ENCODE measurements at places on chromosomes 13 and 19.

DNA sequence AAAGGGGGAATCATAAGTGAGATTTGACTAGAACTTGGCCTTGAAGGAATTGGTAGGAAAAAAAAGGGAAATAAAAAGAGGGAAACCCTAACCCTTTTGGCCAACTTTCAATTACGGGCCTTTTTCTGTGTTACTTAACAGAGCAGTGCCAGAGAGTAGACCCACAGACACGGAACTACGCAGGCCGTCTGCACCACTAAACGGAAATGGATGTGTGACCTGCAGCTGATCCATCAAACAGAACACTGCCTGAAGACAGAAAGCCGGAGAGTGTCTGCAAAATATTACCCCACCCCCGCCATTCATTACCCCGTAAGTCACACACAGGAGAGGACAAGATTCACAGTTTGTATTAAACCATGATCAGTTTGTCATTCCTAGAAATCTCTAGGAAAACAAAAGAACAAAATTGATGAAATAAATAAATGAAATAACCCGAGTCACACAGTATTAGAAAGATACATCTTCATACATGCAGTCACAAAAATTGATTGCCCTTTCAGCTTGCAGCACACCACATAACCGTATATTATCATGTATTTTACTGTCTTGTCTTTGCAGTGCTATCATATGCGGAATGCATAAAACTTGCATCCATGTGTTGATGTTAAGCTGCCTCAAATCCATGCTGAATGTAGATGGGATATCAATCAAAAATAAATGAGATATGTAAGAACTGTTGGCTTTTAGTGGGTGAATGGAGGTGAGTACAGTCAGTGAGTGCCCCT lies 424.7 kb downstream of the IRS2 start:
- DNase-seq: no peak

DNA sequence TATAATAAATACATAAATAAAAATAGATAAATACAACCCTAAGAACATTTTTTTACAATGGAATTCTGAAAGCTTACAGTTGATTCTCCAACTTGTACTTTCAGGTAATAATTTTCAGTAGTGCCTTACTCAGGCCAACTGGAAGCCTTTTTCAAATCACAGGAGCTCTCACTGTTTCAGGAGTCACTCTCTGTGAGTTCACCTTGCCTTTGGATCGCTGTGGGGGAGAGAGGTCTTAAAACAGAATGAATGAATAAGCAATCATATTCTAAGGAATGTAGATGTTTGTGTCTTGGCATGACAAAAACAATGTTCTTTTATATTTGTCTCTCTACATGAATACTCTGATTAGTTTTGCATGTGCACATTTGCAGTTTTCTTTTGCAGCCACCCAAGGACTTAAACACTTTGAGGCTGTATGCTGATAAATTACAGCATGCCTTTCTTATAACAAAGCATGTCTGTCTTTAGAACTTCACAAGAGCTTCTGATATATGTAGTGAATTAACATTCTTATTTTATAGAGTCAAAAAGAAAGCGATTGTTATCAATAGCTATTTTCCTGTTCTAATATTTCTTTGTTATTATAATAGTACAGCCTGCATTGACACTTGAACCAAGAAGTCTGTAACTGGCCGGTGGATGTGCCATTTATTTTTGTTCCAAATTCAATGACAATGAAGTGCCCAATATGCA lies 1111.5 kb upstream of the ATXN8OS start:
- no peak for DNase-seq

DNA sequence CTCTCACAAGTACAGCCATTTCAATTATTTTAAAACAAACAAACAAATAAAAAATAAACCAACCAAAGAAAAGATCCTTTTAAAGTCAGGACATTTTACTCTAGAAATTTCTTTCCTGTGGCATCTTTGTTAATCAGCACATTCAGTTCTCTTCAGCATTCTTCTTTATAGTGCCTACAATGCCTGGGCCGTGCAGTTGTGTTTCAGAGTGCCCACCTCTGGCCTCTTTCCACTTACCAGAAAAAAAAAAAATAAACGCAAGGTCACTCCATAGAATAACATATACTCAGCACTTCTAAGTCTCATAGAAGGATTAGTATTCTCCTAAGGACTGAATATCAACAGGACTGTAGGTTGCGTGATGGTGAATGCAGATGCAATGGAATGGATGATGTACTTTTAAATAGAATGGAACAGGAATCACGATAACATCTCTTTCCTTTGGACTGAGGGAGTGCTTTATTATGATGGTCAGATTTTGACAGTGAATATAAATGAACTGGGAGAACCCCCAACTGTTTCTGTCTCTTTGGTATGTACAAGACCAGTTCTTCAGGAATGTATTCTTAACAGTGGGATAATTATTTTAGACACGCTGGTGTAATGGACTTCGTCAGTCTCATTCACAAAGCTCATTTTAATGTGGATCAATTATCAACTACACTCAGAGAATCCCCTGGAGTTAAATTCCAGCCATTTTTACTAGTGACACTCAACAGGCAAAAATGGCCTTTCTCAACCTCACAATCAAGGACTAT lies 125.0 kb upstream of the NBEA start:
- no peak for DNase-seq

DNA sequence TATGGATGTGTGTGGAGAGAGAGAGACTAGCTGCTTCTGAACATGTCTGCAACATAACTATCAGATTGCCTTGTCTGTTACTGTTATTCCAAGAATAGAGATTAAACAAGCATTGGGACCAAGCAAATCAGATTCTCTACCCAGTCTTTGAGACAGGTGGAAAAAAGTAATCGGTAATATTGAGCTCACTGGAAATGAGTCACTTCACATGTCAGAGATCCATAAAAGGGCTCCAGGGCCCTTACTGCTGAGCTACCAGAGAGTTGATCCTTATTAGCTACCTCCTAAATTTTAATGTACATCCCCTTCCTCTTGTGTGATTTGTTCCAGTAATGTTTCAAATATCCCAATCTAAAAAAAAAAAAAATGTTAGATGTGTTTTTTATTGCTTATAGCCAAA lies 2118.0 kb downstream of the PCDH9 start:
- DNase-seq: peak; percentile 3

DNA sequence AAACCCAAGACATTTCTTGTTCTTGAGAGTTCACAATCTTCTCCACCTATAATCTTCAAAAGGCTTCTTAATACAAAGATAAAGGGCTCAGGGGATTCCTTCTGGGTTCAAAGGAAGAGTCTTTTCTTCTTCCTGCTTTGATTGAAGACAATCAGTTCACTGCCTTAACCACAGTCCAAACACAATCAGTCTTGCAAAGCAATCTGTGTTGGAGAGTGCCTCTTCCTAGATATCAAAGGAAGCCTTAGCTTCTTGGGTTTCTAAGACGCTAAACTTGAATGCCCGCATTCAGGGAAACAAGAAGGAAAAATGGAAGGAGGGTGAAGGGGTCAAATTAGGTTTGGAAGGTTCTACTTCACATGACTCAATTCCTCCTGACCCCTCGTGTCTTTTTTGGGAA lies 27.2 kb downstream of the RANBP3 start:
- DNase-seq: no peak

DNA sequence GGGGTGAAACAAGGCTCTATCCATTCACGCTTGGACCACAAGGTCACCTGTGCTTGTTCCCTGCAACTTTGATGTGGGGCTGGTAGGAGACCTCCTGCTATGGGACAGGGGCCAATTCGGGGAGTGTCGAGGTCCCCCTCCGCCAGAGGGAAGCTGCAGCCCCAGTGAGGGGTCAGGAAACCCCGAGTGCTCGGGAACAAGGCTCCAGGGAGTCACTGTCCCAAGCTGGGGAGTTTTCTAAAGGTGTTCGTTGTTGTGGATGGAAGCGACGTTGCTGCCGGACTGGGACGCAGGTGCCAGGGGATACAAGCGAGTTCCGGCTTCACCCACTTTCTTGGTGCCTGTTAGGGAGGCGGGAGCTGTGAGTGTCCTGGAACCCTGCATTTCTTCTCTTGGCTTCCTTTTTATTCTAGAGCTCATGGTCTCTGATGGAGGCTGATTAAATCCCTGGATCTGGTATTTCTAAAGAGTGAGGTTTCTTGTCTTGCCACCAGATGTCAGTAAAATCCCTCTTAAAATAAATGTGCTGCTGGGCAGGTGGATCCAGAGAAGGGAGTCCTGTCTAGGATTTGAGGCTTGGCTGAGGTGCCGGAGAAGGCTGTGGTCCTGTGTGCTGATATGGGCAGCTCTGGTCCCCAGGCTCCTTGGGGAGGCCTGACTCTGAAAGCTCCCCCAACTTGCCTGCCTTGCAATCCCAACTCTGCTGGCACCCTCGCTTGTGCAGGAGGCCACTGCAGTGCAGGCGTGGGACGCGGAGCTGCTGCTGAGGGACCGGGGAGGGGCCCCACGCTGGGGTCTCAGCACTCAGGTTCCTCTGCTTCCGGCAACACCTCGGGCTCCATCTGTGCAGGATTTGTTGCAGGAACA lies 153.9 kb downstream of the TEX29 start:
- DNase-seq: peak; percentile 42

DNA sequence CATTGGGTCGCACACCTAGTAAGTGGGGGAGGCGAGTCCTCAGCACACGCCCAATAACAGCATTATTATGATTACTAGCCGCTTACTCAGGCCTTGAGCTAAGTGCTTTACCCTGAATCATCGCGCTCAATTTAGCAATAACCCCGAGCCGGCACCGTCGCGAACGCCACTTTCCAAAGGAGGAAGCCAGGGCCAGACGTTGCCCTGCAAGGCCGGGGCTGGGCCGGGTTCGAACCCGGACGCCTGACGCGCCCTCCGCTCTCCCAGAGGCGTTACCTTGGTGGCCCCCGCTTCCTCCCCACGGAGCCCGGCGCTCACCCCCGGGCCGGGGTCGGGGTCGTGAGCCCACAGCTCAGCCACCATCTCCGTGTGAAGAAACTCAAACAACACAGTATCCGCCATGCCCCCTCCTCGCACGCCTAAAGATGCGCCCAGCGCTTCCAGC lies at the start of gene TRAPPC6A:
TRAPPC6A (minus strand) TSS at position 421 of the 445 bp plus-strand sequence; CDS start at position 402, 19 bp downstream.
- peak; percentile 82 for DNase-seq

GRCh38 chr13:40479196-40479845 lies 187.1 kb downstream of the FOXO1 start:
- no peak for DNase-seq

DNA sequence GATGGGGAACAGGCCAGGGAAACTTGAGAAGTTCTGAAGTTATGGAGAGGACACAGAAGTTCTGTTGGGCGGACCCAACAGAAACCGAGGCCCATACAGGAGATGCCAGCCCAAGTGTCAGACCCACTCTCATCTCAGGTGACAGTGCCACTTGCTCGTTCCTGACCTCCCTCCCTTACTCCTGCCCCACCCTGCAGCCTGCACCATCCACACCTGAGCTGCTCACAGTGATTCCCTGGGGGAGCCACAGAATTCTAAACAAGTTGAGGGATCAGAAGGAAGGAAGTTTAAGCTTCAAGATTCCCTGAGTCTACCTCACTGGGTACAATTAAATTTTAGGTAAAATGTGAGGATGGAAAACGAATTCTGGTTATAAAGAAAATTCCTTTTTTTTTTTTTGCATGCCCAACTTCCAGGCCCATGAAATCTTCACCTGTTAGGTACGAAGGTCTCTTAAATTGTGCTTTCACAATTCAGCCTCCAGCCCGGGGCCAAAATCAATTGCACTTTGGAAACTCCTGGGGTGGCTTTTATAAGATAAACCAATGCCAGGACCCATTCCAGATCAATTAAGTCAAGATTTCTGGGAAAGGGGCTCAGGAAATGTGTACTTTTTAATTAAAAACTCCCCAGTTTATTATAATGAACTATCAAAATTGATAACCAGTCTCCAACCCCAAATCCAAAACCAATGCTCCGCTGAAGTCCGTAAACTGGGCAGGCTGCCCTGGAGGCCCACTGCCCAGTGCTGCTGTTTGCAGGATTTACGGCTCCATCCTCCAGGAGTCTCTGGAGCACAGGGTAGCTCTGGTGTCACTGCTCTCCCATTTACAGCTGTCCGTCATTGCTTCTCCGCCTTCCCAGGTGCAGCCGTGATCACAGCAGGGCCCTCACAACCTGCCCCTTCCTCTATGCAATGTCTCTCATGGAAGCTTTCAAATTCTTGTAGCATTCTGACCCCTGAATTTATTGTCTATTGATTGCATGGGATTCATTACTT lies 643.5 kb downstream of the UQCRFS1 start:
- no peak for DNase-seq

DNA sequence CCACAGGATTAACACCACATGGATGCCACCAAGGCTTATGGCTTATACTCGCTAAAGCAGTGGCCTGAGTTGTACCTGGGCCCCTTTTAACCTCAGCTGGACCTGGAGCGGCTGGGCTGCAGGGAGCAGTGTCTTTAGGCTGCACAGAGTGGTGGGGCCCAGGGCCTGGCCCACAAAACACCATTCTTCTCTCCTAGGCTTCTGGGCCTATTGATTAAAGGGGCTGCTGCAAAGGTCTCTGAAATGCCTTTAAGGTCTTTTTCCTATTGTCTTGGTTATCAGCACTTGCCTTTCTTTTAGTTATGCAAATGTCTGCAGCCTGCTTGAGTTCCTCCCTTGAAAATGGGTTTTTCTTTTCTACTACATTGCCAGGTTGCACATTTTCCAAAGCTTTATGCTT lies 973.9 kb upstream of the PRR20A start:
- DNase-seq: no peak

DNA sequence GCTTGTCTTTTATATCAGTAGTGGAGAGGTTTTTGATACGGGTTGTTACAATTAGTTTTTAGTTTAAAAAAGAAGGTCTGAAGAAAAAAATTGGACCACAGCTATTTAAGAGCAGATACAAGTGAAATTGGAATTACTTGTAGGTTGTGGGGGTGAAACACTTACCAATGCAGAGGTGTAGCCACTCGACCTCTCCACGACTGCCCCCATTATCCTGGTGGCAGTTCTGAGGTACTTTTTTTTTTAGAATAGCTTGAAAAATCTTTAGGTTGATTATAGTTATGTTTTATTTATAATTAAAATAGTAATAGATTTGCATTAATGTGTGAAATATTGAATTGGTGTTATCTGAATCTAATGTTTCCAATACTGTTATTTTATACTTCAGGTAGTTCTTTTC lies 60.7 kb downstream of the PAN3 start:
- no peak for DNase-seq

DNA sequence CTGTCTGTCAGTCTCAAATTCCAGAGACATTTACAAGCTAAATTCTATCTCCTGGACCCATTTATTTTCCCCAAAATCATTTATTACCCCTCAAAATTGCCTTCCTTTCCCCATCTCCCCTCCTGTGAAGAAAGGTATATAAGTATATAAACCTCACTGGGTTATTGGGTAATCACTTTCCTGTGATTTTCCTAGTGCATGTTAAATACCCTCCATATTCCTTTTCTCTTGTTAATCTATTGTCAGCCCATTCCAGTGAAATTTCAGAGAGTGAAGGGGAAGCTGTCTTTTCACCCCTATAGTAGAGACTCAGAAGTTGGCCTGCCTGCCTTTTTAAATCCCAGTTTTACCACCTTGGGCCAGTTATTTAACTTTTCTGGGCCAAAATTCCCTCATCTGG lies 9.9 kb downstream of the IFNL1 start:
- no peak for DNase-seq

DNA sequence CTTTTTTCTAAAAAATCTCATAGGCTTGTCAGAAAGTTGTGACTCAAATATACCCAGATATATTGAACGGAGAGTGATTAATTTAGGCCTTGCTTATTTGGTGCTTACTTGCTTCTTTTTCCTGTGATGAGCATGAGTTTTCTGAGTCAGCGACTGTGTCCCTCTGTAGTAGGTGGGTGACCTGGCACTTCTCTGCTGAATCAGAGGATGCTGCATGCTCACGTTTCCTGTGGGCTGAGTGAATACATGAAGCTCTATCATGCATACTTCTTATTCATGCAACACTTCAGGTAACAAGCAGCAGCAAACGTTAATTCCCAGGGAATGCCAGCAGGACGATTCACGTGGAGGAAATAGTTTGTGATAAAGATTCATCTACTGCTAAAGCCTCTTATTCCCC lies 245.0 kb downstream of the KLF5 start:
- DNase-seq: peak; percentile 53

All from iris pigment epithelial cell (primary cell).